ENCODE measurements at places on chromosomes 11 and 22. TPM values are rescaled to one million over a fixed set of nuclear protein-coding genes. Genes with fewer than 3 reads are reported as not detected.

The OR5M8 gene
- not detected for polyA plus RNA-seq

DNA sequence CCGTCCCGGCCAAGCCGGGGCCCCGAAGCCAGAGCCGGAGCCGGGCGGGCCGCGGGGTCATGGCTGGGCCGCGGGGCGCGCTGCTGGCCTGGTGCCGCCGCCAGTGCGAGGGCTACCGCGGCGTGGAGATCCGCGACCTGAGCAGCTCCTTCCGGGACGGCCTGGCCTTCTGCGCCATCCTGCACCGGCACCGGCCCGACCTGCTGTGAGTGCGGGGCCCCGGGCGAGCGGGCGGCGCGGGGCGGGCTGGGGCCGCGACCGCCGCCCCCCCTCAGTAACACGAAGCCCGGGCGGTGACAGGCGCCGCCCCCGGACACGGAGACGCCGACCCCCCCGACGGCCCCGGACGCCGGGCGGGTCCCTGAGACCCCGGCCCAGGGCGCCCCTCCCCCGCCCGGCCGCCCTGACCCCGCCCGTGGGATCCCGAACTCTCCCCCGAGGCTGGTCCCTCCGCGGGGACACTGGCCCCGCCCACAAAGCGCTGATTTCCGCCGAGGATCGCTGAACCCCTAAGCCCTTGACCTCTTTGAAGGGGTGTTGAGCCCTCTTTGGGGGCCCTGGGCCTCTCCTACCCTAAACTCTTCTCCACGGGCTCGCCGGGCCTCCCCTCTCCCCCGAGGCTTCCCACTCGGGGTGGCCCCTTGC lies 389 bp downstream of the MICALL1 start:
- DNase-seq: peak; percentile 22

DNA sequence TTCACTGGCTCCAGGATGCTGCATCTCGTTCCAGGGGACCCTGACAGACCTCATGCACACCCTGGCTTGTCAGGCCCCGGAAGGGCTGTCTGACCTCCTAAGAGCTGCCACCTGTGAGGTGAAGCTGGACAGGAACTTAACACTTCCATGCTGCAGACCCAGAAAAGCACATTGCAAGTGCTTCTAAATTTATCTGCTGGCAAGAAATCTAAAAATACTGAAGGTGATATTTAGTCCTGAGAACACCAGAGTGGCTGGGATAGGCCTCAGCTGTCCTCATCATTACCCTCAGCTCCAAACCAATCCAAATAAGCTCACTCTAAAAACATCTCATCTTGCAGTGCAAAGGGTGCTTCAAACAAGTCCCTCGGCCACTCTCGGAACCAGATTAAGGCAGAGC lies 46.7 kb downstream of the ABTB2 start:
- DNase-seq: no peak

The OR5D16 gene
- not detected for polyA plus RNA-seq

DNA sequence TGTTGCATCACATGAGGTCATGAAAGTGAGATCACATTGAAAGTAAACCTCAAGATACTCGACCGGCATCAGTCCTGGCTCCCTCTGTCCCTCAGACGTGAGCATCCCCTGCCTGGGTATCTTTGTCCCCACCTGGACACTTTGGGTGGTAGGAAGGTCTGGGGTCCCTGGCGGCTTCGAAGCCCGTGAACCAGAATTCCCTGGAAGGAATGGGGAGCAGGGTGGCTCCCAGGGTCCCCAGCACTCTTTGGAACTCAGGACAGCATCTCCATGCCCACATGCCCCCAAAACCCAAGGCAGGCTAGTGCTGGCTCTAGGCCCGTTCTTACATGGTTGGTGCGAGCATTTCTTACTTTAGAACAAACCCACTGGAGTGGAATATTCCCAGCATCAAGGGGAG lies 7.5 kb downstream of the DERL3 start:
- no peak for DNase-seq

DNA sequence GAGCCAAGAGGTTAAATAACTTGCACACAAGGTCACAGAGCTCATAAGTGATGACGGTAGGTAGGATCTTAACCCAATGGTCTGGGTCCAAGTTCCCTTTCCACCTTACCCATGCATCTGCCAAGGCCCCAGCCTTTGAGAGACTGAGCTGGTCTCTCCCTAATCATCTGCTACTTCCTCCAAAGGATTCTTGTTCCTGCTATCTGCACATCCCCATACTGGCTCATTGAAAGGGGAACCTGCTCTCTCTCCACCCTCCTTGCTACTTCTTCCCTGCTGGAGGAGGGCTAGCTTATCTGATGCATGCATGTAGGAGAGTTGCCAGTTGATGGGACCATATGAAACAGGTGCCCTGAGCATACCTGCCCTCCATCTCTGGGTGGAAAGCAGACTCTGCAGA lies 47.7 kb downstream of the COMMD9 start:
- DNase-seq: no peak

GRCh38 chr22:48001101-48001500 lies 1238.7 kb downstream of the TBC1D22A start:
- DNase-seq: no peak

- DNase-seq: no peak
Measured at GRCh38 chr11:75566763-75567279, 4.8 kb downstream of the SERPINH1 start.

The CTNND1 gene
- 224 TPM for polyA plus RNA-seq

The EHF gene
- 14.7 TPM for polyA plus RNA-seq

- DNase-seq: peak; percentile 49
Measured at GRCh38 chr11:66727282-66728037, 1.6 kb downstream of the SPTBN2 start.

The SYT13 gene
- 25.5 TPM for polyA plus RNA-seq

- no peak for DNase-seq
Measured at GRCh38 chr11:82865841-82866240, 34.4 kb downstream of the PRCP start.

DNA sequence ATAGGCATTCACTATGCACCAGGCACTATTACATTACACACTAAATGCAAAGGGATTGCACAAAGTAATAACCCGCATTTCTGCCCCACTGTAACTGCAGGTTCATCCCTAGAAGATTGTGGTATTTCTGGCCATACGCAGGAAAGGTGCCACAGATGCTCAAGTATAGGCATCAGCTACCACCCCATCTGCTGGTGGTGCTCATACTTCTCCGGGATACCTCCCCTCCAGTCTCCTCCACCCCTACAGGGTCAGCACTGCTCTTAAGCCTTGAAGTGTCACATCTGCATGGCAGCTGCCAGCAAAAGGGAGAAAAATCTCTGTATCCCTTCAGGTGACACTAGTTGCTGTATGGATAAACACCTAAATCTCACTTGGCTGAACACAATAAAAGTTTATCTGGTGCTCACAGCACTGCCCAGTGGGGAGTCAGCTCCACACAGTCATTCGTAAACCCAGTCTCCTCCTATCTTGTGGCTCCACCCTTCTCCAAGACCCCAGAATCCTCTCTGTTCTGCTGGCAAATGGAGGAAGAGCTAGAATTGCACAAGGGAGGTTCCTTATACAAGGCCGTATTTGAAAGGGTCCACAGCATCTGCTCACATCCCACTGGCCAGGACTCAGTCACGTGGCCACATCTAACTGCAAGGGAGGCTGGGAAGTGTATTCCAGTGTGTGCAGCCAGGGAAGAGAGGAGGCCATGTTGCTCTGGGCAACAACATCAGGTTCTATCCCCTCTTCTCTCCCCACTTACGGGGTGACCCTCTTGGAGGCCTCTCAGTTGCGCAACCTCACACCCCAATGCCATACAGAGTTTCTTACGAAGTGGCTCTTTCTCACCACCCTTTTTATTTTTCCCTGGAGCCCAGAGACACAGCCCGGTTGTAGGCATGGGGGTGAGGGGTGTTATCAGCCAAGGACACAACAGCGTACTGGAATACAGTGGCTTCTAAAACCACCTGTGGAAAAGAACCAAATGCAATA lies 114.7 kb downstream of the BUD13 start:
- no peak for DNase-seq

The SMTNL1 gene
- 0.58 TPM for polyA plus RNA-seq

The NEFH gene
- 5.6 TPM for polyA plus RNA-seq

The MFRP gene
- polyA plus RNA-seq: 0.01 TPM
